ENCODE measurements at places on chromosomes 3 and 15.
A peak's percentile ranks its signal among the peaks of the same experiment; 100 is the strongest.

DNA sequence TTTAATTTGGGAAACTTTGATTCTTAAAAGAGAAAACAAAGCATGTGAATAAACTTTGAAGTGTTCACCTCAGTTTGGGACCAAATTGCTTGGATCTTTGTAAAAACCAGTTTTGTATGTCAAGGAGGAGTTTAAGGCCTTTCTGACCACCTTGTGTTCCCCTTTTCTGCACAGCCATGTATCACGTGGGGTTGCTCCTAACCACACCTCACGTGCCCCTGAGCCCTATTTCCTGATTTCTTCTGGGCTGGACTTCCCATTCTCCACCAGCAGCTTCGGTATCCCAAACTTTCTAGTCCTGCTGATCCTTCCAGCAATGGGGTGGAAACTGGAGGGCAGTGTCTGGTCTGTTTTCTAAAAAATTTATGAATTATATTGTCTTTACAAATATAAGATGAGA, 76.4 kb upstream of the STT3B start:
- no peaks in the 10 kb centered on the region for H3K4me1 ChIP-seq
- DNase-seq = no peak
- no peaks in the 10 kb centered on the region for H3K27me3 ChIP-seq
- no peak overlapping the region for H3K27ac ChIP-seq
- H3K36me3 ChIP-seq = no peaks in the 10 kb centered on the region
- H3K4me3 ChIP-seq = no peak overlapping the region

DNA sequence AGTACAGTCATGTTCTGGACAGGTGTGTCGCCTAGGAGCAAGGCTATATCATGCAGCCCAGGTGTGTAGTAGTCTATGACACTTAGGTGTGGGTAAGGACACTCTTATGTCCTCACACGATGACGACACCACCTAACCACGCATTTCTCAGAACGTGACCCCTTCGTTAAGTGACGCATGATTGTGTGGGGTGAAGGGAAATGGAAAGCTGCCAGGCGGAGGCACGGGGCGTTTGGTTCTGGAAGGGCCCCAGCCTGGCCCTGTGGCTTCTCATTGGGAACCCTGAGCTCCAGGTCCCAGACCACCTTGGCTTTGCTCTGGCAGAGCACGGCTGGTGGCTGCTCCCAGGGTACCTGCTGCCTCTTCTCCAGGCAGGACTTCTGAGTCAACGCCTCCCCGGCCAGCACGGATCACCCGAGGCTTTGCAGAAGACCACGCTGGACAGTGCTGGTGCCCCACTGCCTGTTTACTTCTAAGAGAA, 39.3 kb downstream of the FBLN2 start:
- H3K36me3 ChIP-seq = no peaks in the 10 kb centered on the region
- H3K4me1 ChIP-seq = no peaks in the 10 kb centered on the region
- DNase-seq = no peak
- no peak overlapping the region for H3K27ac ChIP-seq
- no peak overlapping the region for H3K4me3 ChIP-seq

GRCh38 chr3:95627293-95627692, 1187.1 kb upstream of the EPHA6 start:
- no peaks in the 10 kb centered on the region for H3K27me3 ChIP-seq
- no peaks in the 10 kb centered on the region for H3K36me3 ChIP-seq
- no peak overlapping the region for H3K4me3 ChIP-seq
- no peaks in the 10 kb centered on the region for H3K4me1 ChIP-seq

DNA sequence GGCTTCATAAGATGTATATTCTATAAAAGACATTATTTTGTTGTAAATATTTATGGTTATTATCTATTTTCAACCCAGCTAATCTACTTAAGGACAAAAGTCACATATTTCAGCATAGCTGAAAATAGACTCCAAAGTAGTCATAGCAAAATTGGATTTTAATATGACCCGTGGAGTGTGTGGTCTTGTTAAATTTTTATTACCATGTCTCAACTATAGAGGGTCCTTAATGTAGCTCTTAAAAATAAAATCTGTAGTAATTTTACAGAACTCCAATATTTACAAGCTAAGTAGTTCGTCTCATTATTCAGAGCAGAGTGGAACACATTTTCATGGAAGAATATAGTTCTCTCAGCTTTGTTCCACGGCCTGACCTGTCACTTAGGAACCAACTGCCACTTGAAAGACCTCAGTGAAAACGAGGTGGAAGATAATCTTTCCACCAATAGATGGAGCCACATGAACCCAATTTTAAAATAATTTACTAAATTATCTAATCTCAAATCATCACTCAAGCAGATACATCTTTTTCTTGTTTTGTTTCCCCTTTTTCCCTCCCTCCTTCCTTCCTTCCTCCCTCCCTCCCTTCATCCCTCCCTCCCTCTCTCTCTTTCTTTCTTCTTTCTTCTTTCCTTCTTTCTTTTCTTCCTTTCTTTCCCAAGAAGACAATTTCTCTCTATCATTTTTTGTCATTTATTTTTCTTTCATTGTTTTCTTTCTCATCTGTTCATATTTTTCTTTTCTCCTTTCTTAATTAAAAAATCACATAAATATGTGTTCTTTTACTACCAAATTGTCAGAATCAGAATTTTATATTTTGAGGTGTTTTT, 97.2 kb downstream of the CLDN1 start:
- H3K4me1 ChIP-seq = no peaks in the 10 kb centered on the region
- DNase-seq = no peak
- no peaks in the 10 kb centered on the region for H3K36me3 ChIP-seq
- no peaks in the 10 kb centered on the region for H3K27me3 ChIP-seq
- H3K4me3 ChIP-seq = no peak overlapping the region

DNA sequence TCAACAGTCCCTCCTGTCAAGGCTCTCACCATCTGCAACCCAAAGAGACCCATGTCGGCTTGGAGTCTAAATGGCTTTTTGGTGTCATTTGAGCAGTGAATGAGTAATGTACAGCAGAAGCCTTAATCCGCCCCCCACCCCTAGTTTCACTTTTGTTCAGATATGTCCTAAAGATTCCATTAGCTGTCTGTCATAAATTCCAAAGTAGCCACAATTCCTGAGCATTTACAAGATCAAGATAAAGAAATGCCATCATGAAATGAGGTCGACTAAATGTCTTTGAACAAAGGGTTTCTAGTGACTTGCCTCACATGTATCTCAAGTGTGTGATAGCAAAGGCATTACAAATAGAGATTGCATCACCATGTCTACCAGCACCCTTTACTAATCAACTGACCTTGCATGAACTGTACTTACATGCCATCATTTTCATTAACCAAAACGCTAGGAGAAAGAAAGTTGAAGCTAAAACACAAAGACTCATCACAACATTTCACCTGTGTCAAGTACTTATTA, 123.8 kb upstream of the PHLDB2 start:
- H3K36me3 ChIP-seq = no peaks in the 10 kb centered on the region
- H3K27ac ChIP-seq = peak overlapping the region; percentile 44
- no peak overlapping the region for H3K4me3 ChIP-seq
- DNase-seq = no peak

GRCh38 chr3:184196536-184196935, 10.5 kb downstream of the ABCF3 start:
- DNase-seq = no peak
- H3K36me3 ChIP-seq = peaks cover 46% of the 10 kb centered on the region

- no peak for DNase-seq
- H3K36me3 ChIP-seq = no peaks in the 10 kb centered on the region
- H3K27me3 ChIP-seq = no peaks in the 10 kb centered on the region
These were observed 27.0 kb downstream of the PLS1 start for GRCh38 chr3:142623194-142623593.

DNA sequence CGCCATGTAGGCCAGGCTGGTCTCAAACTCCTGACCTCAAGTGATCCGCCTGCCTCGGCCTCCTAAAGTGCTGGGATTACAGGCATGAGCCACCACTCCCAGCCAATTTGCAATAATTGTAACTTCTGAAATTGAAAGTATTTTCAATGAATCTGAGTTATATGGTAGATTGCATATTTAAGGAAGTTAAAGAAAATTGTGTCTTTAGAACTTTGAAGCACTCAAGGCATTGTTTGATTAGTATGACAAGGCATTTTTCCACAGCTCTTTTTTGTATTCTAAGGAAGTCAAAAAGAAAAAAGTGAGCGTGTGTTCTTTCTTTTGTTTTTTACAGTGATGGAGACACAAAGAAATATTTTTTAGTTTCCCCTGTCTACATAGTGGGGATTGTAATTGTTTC, 15.7 kb upstream of the RPLP1 start:
- H3K27me3 ChIP-seq = no peaks in the 10 kb centered on the region
- H3K4me3 ChIP-seq = no peak overlapping the region
- no peak for DNase-seq
- no peak overlapping the region for H3K27ac ChIP-seq
- H3K36me3 ChIP-seq = no peaks in the 10 kb centered on the region
- no peaks in the 10 kb centered on the region for H3K4me1 ChIP-seq

- H3K4me3 ChIP-seq = peak overlapping the region; percentile 27
- H3K27me3 ChIP-seq = no peaks in the 10 kb centered on the region
- no peaks in the 10 kb centered on the region for H3K36me3 ChIP-seq
- H3K27ac ChIP-seq = peak overlapping the region; percentile 32
These were observed 25.4 kb upstream of the MBNL1 start for GRCh38 chr3:152243301-152243711.

DNA sequence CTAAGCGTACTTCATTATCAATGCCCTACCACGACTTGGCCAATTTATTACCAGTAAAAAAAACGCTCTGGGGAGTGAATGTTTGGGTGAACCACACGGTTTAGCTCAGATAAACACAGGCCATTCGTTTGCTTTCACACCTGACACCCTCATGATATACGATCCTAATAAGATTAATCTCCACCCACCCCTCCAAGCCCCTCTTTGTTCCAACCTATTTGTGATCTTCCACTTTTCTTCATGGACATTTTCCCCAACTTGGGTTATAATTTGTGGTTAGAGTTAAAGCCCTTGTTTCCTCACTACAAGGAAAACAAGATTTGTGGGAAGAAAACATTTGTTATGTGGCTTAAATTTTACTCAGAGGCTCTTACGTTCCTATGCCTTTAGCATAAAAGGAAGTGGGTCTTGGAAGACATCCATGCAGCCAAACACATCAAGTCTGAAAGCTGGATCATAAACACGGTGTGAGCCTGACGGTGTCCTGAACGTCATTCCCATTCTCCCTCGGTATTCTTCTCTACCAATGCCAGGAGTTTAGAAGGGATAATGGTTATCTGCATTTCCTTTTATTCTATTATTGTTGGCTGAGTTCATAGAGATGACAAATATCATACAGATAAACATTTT, 518.9 kb downstream of the NR2F2 start:
- H3K4me1 ChIP-seq = no peaks in the 10 kb centered on the region
- no peak for DNase-seq
- no peaks in the 10 kb centered on the region for H3K36me3 ChIP-seq
- no peak overlapping the region for H3K4me3 ChIP-seq

DNA sequence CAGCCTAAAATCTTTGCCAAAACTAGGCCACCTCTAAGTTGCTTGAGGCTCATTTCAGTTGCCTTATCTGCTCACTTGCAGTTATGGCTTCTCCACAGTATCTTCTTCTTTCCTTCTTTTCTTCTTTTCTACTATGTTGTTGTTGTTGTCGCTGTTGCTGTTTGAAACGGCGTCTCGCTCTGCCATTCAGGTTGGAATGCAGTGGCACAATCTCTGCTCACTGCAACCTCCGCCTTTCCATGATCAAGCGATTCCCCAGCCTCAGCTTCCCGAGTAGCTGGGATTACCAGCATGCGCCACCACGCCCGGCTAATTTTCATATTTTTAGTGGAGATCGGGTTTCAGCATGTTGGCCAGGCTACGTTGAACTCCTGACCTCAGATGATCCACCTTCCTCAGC, 210.8 kb upstream of the NR2F2 start:
- no peak overlapping the region for H3K27ac ChIP-seq
- no peaks in the 10 kb centered on the region for H3K4me1 ChIP-seq
- DNase-seq = no peak
- no peak overlapping the region for H3K4me3 ChIP-seq
- no peaks in the 10 kb centered on the region for H3K36me3 ChIP-seq

DNA sequence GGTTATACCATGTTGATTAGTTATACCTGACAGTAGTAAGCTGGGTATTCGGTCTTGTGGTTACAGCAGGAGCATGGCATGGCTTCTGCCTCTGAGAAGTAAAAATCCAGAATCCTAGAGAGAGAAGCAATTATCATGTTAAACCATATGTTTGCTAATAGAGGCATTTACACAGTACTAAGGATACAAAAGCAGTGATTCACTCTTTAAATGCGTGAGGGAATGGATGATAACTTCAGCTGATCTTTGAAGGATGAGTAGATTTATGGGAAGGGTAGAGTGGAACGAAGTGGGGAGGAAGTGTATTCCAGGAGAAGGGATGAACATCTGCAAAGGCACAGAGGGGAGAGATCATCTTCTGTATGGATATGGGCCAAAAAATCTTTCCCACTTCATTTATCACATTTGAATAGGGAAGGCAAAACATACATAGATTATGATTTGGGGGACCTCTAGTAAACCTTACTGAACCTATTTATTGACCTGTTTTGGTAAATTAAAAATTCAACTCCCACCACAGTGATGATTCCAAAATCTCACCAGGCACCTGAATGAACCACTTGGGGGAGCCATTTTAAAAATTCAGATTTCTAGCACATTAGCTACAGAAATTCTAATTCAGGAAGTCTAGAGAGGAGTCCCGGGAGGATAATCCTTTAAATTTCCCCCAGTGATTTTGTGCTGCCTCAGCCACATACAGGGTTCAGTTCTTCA, 35.1 kb downstream of the IGSF10 start:
- no peaks in the 10 kb centered on the region for H3K36me3 ChIP-seq
- H3K4me3 ChIP-seq = no peak overlapping the region
- no peak for DNase-seq
- no peaks in the 10 kb centered on the region for H3K27me3 ChIP-seq
- no peaks in the 10 kb centered on the region for H3K4me1 ChIP-seq

- no peaks in the 10 kb centered on the region for H3K4me1 ChIP-seq
- no peaks in the 10 kb centered on the region for H3K27me3 ChIP-seq
- no peak for DNase-seq
- no peak overlapping the region for H3K27ac ChIP-seq
- H3K36me3 ChIP-seq = no peaks in the 10 kb centered on the region
- H3K4me3 ChIP-seq = no peak overlapping the region
These were observed 461.4 kb upstream of the ONECUT1 start for GRCh38 chr15:53251523-53251922.

DNA sequence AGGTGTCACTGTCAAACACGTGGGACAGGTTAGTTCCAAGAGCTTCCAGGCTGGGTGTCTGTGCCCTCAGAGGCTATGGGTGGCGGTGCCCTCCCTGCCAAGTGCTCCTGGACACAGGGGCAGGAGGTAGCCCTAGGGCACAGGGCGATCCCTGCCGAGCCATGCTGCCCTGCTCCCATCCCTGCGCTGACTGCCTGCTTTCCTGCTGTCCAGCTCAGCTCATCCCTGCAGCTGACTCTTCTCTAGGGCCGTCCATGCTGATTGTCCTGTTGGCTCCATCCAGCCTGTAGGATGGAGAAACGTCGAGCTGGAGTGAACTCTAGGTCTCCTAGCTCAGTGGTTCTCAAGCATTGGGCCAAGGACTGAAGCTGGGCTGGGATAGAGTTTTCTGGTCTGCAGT, 3.7 kb downstream of the PDIA5 start:
- H3K27ac ChIP-seq = no peak overlapping the region
- no peak overlapping the region for H3K4me3 ChIP-seq
- no peaks in the 10 kb centered on the region for H3K27me3 ChIP-seq
- H3K4me1 ChIP-seq = peaks cover 37% of the 10 kb centered on the region
- no peak for DNase-seq
